AG09309 (cell line): ENCODE measurements at places on chromosomes 6 and 20.

DNA sequence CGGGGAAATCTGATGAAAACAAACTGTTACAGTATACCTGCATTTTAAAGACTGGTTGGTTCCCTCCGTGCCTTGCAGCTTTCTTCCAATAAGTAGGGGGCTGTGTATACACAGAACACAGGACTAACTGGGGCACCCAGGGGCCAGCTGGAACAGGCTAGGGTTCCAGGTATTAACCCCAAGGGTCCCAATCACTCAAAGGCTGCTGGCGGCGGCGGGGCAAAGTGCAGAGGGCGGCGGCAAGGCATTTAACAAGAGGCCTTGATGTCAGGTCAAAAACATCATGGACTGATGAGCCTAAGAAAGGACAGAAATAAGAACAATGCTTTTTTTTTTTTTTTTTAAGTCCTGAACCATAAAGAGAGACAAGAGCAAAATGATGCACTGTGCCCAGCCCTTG is 2.5 kb downstream of the PMEPA1 start:
- no peak for DNase-seq

- DNase-seq: no peak
These were observed 50.0 kb upstream of the ELMO2 start for GRCh38 chr20:46456255-46457028.

DNA sequence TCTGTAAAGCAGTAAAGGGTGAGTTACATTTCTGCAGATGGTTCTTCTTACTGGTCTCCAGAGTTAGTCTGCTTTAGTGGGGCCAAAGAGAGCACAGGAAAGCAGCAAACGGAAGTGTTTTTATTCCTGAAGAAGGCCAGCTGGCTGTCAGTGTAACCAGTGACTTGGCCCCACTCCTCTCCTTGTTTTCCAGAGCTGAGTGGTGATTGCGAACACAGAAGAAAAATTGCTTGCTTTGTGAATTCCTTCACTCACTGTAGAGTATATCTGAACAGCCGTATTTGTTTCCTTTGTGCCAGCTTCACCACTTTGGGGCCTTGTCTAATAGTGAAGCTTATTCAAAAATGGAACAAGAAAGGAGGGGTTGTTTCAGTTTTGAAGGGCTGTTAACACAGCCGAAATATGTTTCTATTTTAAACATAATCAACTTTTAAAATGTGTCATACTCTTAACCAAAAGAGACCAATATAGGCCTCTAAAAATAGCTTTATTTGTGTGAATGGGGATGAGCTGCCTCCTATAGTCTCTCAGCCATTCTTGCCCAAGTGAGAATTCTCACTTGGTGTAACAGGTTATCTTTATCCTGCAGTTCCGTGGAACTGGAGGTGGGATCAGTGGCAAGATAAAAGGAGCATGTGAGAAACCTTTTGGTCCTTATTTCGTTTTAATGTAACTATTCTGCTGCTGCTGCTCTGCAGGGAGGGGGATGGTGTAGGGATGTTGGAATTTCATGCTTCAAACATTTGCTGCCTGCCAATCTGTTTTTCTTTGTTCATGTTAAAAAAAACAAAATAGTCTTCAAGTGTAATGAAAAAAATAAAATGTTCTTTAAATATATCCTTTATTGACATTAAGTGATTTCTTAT is 37.8 kb downstream of the ZC2HC1B start:
- peak; percentile 17 for DNase-seq

DNA sequence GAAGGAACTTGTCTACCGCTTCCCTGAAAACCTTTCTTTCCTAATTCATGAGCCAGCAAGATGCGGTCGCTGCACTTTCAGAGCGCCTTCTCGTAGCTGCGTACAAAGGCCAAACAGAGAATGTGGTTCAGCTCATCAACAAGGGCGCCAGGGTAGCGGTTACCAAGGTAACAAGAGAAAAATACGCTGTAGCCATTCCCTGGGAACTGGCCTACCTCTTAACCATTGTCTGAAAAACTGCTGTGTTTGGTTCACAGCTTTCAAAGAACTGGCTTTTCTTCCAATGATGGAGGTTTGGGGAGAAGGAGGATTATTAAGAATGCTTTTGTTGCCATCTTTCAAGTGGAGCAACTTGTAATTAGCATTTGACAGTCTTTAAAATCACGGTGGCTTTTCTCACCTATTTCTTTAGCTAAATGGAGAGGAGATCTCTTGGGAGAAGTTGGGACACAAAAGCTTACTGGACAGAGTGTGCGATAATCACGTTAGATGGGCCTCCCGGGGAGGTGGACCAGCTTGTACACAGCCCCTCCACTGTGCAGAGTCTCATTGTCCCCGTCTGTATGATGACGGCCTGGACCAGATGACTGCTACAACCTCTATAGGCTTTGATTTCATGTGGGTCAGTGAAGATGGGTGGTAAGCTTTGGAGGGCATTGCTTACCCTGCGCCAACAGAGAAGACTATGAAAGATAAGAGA is 71.5 kb downstream of the LYRM2 start:
- DNase-seq: no peak

DNA sequence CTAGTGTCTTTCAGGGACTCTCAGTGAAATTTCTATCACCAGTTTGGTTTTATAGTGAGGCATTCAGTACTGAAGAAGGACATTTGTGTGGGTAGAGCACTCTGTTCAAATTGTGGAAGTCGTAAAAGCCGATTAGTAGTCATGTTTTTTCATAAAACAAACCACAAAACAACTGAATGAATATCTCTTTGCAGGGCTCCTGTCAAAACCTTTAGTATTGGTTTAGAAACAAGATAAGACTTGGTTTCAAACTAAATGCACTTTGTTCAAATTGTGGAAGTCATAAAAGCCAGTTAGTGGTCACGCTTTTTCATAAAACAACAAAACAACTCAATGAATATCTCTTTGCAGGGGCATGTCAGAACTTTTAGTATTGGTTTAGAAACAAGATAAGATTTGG is 23.8 kb downstream of the ADGRF4 start:
- no peak for DNase-seq

- no peak for DNase-seq
These were observed 822 bp downstream of the ELOVL4 start for GRCh38 chr6:79946272-79947190.

- DNase-seq: peak; percentile 59
These were observed 25.2 kb upstream of the C20orf204 start for GRCh38 chr20:64010711-64011237.

- no peak for DNase-seq
These were observed 33.6 kb downstream of the KCNB1 start for GRCh38 chr20:49448917-49449316.

DNA sequence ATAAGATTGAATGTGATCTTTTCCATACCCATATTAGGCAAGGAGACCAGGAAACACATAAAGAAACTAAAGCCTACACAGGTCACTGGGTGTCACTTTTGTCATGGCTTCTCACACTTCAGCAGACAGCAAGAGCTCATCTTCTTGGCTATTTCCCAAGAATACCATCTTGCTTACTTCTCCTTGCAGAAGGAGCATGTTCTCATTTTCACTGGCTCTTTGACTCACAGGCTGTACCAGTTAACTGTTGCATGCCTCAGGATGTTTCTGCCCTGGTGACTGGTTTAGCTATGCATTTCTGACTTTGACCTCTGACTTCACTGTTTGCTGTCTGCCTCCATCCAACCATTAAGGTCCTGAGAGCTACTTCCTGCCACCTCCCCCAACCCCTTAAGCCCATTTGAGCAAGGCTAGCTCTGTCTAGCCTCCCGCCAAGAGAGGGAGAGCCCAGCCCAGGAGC is 40.3 kb upstream of the OGFRL1 start:
- DNase-seq: peak; percentile 10

DNA sequence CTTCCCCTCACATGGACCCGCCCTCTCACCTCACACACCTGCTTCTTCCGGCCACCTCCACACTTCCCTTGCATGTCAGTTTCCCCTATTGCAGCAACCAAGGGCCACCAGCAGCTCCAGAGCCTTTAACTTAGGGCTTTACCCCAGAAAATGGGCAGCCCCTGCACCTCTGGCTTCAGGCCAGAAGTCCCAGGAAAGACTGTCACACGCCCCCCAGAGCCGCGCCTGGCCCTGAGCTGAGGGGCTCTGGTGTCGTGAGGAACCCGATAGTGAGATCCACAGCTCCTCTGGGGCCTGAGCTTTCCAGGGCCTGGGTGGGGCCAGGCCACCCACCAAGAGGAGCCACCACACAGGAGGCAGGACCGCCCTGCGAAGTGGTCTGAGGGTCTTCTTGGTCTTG is 182.4 kb downstream of the DLL1 start:
- no peak for DNase-seq

DNA sequence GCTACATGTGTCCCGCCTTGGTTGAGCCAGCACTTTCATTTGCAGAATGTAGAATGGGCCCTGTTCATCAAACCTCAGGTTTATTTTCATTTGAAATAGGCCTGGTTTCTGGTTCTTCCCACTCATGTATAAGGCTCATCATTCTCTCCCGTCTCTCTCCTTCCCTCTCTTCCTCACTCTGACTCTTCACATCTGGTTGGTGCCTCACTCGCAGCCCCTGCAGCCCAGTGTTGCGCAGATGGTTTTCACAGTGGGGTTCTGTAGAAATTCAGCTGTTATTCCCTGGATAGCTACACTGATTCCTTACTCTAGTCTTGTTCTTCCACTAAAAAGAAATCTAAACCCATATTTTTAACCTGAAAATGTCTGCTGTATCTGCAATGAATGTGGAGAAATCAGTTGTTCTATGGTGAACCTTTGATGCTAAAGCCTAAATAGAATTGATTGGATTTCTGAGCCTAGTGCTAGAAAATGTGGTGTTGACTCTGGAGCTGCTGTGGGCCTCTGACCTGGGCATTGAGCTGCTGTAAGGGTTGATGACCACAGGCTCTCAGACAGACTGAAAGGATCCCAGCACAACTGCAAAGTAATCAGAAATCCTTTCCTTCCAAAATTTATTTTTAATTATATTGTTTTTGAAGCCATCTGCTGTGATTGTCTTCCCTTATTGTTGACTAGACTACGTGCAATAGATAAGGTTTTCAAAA is 150.3 kb downstream of the TMEM242 start:
- DNase-seq: no peak

GRCh38 chr20:49615401-49616153 is 47.6 kb upstream of the PTGIS start:
- DNase-seq: no peak

DNA sequence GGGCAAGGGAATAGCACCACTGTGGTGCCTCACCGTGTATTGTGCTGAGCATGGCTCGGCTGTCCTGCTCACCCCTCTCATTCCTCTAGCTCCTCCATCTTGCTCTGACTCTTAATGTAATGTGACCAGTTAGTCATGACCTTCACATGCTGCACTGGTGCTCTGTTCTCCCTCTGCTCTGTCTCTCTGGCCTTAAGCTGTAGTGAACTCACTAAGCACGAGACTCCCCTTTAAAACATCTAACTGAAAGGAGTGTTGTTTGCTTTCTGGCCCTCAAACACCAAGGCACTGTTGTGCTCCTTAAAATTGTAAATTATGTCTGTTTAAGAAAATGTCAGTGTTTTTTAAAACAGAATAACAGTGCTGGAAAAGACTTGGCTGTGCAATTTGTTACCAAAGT is 140.4 kb downstream of the HDGFL1 start:
- DNase-seq: no peak

DNA sequence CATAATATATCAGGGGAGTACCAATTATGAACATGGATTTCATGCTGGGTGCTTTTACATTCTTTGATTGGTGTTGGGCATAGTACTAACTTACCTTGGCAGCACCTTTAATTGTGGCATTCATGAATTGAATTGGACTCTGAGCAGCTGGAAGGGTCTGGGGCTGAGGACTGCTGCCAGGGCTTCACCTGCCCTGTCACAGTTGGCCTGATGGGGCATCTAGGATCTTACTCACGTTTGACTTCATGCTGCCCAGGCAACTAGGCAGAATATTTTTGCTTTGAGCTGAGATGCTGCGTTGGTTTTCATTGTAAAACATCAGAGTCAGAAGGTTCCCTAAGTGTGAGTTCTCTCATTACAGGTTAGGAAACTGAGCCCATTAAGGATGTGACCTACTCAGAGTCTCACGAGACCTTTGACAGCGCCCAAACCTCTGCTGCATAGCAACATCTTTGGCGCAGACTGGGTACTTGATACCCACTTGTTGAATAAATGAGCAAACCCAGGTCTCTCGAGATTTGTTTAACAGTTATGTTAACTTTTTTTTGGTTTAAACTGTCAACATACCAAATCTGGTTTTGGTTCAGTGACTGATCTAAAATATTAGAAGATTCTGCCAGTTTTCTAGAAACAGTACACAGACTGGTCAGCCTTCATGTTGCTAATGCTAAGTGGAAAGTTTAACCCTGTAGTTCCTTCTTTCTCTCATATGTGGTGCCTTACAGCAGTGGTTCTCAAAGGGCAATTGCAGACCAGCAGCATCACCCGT is 104.9 kb downstream of the TCP11 start:
- no peak for DNase-seq

GRCh38 chr6:106609699-106610098 is 19.6 kb downstream of the RTN4IP1 start:
- DNase-seq: no peak

DNA sequence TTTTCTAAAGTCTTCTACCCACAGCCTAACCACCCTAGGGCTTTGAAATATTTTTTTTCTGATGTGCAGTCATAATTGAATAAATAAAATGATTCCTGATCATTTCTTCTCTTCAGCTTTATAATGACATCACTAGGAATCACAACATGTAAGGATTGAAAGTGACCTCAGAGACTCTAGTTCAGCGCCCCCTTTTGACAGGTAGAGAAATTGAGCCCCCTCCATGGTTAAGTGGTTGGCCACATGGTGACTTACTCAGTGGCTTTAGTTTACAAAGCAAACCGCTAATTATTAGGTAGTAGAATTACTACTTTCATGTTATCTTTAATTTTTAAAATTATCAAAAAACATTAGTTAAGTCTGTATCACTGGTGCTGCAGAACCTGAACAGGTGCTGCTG is 13.3 kb upstream of the SLC2A12 start:
- no peak for DNase-seq

- no peak for DNase-seq
These were observed 223.0 kb downstream of the BCKDHB start for GRCh38 chr6:80329496-80329895.

GRCh38 chr6:152054441-152054840 is 247.0 kb downstream of the ESR1 start:
- peak; percentile 27 for DNase-seq

GRCh38 chr6:106102034-106102433 is 15.9 kb downstream of the PRDM1 start:
- DNase-seq: no peak

GRCh38 chr20:3032624-3033023 is 10.8 kb upstream of the GNRH2 start:
- no peak for DNase-seq
